ENCODE measurements at places on chromosomes 7 and 10.
A peak's percentile ranks its signal among the peaks of the same experiment; 100 is the strongest.

GRCh38 chr10:114427124-114427852, 23.0 kb upstream of the AFAP1L2 start:
- no peak for DNase-seq

DNA sequence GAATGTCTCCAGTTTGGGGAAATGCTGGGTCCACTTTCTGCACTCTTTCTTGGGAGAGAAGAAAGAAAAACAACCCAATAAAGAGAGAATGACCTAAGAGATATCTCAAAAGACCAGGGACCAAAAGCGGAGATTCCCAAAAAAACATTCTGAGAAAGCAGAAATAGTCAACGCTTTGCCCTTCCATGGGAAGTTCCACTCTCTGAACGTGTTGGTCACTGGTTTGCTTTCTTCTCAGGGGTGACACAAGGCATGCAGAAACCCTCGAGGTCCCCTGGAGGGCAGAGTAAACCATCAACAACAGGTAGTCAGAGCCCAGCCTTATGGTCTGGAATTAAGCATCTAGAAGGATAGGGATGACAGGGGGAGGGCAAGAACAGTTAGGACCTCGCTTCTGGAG, 26.2 kb upstream of the AOAH start:
- no peak for DNase-seq

GRCh38 chr7:47100817-47101435, 481.0 kb downstream of the TNS3 start:
- peak; percentile 6 for DNase-seq

DNA sequence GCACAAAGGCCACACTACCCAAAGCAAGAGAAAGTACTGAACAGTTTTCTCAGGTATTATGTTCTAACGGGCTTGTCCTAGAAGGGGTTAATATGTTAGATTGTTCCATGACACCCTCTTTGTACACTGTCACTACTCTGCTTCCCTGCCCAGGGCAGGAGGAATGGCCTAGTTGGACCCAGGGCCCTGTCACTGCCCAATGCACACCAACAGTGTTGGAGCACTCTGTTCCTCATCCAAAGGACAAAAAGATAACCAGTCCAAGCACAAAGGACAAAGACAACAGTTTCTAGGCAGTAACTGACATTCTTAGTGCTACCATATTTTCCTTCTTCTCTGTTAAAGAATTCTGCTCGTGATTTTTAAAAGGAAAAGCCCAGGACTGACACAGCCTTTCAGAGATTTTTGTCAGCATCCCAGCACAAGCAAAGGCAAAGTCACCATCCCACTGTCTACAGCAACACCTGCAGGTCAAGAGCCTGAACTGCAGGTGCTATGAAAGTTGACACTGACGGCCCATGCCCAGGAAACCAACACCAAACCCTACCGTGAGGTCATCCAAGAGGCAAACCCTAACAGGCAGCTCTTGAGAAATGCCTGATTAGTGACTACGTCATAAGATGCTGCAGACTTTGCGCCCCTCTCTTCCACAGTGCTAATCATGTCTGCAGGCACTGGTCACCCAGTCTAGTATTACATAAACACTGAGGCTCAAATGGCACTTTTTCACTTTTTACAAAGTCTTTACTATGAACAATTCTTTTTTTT, 13.2 kb downstream of the NUDCD3 start:
- peak; percentile 74 for DNase-seq

- no peak for DNase-seq
Measured at GRCh38 chr7:115009139-115009538, 87.2 kb downstream of the MDFIC start.

GRCh38 chr7:89809291-89809690, 345.0 kb upstream of the STEAP1 start:
- no peak for DNase-seq

DNA sequence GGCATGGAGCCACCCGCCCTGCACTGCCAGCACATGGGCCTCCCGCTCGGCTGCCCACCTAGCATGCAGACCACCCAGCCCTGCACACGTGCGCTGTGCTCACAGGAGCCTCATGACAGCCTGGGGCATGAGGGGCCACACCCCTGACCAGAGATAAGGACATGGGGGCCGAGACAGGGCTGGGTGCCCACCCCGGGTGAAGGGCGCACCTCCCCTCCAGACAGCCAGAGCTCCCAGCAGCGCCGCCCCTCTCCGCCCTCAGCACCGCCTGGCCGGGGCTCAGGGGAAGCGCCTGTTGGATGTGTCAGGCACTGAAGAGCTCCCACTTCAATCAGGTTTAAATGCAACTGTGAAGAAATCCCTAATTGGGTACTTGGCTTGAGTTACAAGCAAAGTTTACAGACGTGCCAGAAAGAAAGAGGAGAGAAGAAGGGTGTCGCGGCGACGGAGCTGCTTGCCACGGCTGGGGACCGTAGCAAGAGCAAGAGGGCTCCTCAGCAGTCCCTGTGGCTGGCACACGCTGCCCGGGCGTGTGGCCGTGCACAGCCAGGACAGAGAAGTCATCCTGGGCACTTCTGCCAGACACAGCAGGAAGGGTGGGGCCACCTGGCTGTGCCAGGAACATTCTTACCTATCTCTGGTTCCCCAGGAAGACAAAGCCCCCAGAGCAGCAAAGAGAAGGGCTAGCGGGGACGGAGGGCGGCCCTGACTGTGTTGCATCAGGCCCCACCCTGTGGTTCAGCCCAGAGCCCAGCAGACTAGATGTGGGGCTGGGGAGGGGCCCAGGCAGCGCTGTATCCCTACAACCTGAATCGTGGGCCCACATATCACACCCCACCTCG, 247.4 kb downstream of the ELFN1 start:
- no peak for DNase-seq

- DNase-seq = peak; percentile 79
Measured at GRCh38 chr10:49082766-49083165, 32.6 kb downstream of the VSTM4 start.

DNA sequence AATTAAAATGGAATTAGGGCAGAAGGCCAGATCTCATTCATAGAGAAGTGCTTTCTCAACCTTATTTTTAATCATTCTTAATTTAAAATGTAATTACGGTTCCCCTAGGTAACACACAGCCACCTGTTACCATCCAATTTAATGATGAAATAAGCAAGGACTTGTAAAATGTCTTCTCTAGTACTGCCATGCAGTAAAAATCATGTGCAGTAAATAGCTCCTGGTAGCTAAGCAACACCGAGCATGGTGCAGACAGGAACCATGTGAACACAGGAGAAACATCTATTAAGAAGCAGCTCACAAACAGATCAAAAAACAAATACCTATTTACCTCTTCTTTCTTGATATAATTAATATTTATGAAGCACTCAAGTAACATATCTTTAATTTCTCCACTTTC, 15.1 kb downstream of the NCAPG2 start:
- DNase-seq = peak; percentile 41

DNA sequence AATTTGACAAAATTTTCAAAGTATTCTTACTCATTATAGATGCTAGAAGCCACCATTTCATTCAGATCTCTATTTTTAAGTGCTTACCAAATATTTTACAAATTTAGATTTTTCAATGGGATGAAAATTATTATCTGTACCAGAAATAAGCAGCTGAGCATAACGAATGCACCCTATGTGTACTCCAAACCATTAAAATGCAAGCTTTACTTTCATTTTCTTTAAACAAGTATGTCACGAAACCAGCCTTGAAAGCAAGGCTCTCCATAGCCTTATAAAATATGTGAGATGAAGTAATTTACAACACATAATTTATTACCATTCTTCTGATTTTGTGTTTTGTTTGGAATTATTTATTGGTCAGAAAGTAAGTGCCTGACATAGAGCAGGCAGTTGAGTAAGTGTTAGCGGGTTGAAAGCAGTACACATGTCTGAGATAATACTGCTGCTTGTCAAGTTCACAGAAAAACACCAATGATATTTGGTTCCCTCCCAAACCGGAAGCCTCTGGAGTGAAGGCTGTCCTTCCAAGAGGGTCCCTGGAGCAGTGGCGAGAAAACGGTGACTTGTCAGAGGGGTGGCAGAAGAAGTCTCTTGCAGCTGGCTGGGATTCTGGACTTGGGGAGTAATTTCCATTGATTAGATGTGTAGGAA, 322.7 kb upstream of the PFKP start:
- DNase-seq = no peak

DNA sequence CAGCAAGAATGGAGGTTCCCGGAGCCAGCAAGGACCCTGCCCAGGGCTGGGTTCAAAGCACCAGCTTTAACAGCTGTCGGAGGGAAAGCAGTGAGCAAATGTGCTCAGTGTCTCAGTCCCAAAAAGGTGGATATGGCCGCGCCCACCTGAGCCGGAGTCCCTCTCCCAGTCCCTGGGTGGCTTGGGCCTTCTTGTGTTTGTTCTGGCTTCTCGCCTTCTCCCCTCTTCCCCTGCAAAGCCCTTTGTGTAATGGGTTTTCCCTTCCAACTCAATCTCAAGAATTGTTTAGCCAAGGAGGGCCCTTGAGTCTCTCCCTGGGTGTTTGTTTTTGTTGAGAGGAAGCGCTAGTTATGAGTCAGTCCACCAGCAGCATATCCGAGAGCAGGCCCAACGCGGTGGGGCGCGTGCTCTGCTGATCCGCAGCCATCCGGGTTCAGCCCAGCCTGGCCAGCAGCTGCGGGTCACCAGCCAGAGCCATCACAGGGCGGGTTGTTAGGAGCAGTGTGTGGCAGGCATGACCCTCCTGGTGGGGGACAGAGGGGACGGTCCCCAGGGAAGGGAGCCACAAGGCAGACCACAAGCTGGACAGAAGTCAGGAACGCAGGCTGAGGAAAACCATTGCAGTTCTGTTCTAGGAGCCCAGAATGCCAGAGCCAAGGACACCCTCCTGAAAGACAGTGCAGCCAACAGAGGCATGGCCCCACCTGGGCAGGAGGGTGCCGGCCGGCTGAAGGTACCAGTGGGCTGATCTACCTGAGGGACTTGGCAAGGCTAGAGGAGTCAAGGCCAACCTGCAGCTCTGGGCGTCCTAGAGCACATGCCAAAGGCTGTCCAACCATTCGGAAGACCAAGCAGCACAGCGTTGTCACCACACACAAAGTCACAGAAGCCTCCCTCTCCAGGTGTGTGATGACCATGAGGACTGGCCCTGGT, 21.3 kb downstream of the CALML3 start:
- no peak for DNase-seq

- peak; percentile 97 for DNase-seq
Measured at GRCh38 chr7:128739048-128739962, at the start of gene CALU. Gene CALU, plus strand, starts transcription at chr7:128739359. Its CDS starts 9,225 bp downstream, at chr7:128748584.

DNA sequence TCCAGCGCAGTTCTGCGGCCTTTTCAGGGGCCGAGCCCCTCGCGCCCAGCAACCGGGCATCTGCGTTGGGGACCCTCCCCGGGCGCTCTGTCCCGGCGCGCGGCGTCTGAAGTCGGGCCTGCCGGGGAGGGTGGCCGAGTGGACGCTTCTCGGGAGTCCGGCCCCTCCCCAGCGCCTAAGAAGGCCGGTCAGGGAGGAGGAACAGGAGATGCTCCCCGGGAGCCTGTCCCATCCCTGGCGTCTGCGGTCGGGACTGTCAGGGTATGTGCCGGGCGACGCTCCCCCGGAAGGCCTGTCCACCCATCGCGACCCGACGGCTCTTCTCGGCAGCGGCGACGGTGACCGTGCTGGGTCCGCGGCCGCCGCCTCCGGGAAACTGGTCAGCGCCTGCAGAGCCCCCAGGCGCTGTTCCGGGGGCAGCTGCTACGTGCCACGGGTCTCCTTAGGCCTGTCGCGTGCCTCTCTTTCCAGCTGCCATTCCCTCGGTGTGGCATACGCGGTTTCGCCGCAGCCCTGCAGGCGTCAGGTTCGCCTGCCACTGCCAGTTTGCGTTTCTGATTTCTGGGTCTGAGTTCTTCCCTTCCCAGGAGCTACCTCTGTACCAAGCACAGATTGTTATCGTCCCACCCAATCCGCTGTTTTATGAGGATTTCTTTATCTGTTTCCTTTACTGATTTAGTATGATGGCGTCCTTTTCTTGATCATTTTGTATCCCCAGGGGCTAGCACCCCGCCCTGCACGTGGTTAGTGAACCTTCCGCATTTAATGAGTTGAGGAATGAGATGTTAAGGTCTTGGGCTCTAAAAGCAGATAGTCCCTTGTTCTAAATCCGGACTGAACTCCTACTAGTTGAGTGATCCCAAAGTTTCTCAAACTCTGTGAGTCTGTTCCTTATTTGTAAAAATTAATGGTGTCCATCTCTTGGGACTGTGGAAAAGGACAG, 782 bp downstream of the IFIT5 start:
- peak; percentile 33 for DNase-seq

DNA sequence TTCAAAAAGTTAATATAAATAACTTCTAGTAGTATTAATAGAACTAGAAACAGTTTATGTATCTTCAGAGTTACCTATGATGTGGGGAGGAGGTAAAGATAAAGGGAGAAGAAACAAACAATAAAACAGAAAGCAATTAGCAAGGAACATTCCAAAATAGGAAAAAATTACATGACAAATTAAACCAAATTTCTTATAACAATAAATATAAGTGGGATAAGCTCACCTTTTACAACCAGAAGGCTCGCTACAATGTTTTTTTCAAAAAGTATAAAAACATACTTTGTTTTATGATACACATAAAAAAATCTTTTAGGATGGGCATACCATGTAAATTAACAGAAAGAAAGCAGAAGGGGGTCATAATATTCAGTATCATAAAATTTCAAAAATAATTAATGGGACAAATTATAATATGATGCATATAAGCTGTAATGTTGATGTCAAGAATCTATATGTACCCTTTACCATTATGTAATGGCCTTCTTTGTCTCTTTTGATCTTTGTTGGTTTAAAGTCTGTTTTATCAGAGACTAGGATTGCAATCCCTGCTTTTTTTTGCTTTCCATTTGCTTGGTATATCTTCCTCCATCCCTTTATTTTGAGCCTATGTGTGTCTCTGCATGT, 31.8 kb downstream of the GLCCI1 start:
- DNase-seq = no peak

- DNase-seq = peak; percentile 21
Measured at GRCh38 chr7:15674586-15674985, 11.9 kb downstream of the MEOX2 start.

DNA sequence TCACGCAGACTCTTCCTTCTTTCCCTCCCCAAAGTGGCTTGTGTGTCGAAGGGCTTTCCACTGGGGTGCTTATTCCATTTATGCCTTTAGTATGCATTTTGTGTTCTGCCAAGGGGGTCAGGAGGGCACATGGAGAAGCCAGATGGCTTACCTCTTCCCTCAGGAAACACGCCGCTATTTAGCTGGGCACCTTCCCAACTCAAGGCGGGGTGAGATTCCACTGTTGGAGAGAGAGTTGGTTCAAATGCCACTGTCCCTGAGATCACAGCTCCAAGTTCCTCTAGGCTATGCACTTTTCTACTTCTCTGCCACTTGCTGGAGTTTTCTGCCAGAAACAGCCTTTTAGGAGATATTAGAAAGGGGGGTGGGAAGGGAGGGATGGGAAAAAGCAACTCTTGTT, 1091.8 kb downstream of the LRMDA start:
- no peak for DNase-seq

GRCh38 chr7:104982308-104983075, 31.5 kb upstream of the KMT2E start:
- no peak for DNase-seq

All from NCI-H1092 treated with DMSO at 0.1 percent for 48 hours (cell line).